ENCODE measurements at places on chromosomes 1 and 21.

DNA sequence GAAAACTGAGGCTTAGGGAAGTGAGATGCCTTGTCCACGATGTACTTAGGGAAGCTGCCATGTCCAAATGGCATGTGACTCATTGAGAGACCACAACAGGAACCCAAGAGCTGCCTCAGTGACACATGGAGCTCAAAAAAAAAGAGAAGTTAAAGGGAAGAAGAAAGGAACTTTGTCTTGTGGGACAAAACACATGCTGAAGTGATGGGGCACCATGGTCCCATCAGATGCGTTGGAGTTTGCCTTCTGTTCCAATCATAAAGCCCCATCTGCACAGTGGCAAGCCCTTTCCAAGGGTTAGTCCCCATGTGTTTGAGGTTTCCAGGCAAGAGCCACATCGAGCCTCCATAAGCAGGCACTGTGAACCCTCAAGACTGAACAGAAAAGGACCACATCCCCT is 8.0 kb downstream of the MED8 start:
- no peaks in the 10 kb centered on the region for H3K27me3 ChIP-seq
- peaks cover 5% of the 10 kb centered on the region for H3K36me3 ChIP-seq
- H3K27ac ChIP-seq, result peak overlapping the region; percentile 95
- H3K4me3 ChIP-seq, result peak overlapping the region; percentile 80

GRCh38 chr1:200959411-200959921 is 64.0 kb downstream of the KIF21B start:
- H3K4me3 ChIP-seq, result no peak overlapping the region
- peak overlapping the region; percentile 84 for H3K27ac ChIP-seq
- peaks cover 2% of the 10 kb centered on the region for H3K27me3 ChIP-seq
- no peak for DNase-seq

DNA sequence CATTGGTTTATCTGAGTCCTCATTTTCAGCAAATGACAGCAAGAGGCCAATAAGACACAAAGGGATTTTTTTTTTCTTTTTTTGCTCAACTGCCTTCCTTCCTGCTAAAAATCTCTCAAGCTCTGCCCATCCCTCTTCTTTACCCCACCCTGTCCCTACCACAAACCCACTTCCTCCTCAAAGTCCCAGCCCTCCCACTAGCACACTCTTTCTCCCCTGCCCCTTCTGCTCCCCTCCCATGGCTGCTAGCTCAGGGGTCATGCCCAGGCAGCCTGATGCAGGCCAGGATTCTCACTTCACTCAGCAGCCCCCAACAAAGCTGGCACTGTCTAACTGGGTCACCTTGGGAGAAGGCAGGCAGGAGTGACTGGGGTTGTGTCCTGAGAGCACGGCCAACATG is 28.8 kb upstream of the PPP2R5A start:
- no peak overlapping the region for H3K4me3 ChIP-seq
- H3K4me1 ChIP-seq, result peaks cover 9% of the 10 kb centered on the region
- H3K36me3 ChIP-seq, result no peaks in the 10 kb centered on the region
- DNase-seq, result no peak
- no peaks in the 10 kb centered on the region for H3K27me3 ChIP-seq
- no peak overlapping the region for H3K27ac ChIP-seq

DNA sequence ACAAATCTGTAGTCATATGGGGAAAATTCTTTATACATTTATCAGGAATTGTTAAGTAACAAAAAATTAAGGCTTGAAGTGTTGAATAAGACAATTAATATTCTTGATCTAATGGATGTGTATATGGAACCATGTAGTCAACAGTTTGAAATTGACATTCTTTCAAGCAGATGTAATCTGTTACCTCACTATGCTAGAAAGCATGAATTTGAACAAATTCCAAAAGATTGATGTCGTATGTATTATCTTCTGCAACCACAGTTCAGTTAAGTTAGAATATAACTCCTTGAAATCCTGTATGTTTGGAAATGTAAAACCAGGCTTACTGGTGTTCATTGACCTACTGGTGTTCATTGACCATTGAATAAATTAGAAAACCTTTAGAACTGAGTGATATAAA is 16.1 kb downstream of the CCDC18 start:
- no peak overlapping the region for H3K4me3 ChIP-seq
- H3K4me1 ChIP-seq, result no peaks in the 10 kb centered on the region
- peaks cover 8% of the 10 kb centered on the region for H3K36me3 ChIP-seq
- H3K27me3 ChIP-seq, result no peaks in the 10 kb centered on the region

DNA sequence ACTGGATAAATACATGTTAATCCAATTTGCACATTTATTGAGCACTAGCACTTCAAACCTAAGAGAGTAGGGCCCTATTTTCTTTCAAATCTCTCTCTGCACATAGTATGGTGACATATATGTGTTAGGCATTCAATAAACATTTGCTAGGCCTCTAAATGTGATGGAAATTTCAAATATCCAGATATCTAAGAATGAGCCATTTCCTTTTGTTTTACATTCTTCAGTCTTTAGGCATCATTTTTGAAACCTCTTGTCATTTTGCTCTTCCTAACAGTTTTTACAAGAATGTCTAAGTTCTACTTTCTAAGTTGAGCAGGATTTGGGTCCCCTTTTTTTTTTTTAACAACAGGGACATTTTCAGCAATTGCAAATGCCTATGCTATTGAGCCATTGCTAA is 395.7 kb upstream of the ST6GALNAC5 start:
- DNase-seq, result no peak
- H3K4me3 ChIP-seq, result no peak overlapping the region
- H3K4me1 ChIP-seq, result peaks cover 11% of the 10 kb centered on the region
- H3K27ac ChIP-seq, result no peak overlapping the region
- peaks cover 2% of the 10 kb centered on the region for H3K36me3 ChIP-seq
- no peaks in the 10 kb centered on the region for H3K27me3 ChIP-seq

DNA sequence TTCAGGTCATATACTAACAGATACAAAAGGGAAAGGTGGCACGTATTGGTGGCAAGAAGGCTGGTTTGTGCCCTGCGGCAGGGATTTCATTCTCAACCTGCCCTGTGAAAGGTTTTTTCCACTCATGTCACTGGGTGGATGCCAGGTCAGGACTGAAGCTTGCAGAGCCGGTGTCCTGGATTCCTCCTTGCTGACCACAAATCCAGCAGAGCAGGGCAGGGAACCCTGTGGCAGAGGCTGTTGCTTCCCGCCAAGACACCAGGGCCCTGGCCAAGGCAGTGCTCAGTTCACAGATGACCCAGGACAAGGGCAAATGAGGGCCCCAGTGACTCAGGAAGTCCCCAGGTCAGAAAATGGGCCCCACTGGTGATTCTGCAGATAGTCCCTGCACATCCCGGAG is 16.4 kb downstream of the BSND start:
- no peaks in the 10 kb centered on the region for H3K36me3 ChIP-seq
- H3K4me1 ChIP-seq, result no peaks in the 10 kb centered on the region
- no peak for DNase-seq
- H3K4me3 ChIP-seq, result no peak overlapping the region
- no peak overlapping the region for H3K27ac ChIP-seq
- H3K27me3 ChIP-seq, result peaks cover 10% of the 10 kb centered on the region

- no peak overlapping the region for H3K4me3 ChIP-seq
- H3K27me3 ChIP-seq, result no peaks in the 10 kb centered on the region
- H3K36me3 ChIP-seq, result no peaks in the 10 kb centered on the region
These were observed 55.7 kb downstream of the HLCS start for GRCh38 chr21:36910581-36911307.

DNA sequence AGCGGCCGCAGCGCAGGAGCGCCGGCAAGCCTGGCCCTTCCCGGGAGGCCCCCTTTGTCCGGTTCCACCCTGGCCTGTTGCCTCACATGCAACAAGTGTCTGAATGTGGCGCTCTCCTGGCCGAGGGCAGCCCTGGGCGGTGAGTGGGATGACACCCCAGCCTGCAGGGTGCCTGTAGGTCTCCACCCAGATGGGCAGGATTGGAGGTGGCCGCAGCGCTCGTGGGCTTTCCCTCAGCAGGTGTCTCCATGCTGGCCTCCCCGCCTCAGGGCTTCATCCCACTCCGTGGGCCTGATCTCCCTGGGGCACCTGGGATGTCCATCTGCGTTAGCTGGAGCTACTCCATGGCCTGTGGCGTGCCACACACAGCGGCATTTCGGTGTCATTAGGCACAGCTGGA is 1.5 kb downstream of the MIB2 start:
- H3K4me1 ChIP-seq, result peaks cover 29% of the 10 kb centered on the region
- H3K4me3 ChIP-seq, result peak overlapping the region; percentile 88
- H3K27me3 ChIP-seq, result no peaks in the 10 kb centered on the region
- H3K36me3 ChIP-seq, result no peaks in the 10 kb centered on the region
- no peak overlapping the region for H3K27ac ChIP-seq

DNA sequence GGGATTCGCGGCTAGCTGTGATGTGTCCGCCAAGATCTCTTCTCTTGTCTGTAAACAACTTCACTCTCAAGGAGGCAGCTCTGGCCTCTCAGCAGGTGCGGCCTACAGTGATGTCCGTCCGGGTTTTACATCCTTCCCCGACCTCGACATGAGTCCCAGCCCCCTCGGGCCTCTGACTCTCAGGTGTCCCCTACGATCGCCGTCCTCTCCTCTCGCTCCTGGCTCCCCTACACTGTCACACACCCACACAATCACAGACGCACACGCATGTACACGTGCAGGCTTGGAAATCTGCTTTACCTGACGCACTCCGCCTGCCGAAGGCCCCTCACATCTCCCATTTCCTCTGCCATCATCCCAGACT is 797 bp upstream of the RSPH1 start:
- H3K27me3 ChIP-seq, result peaks cover 7% of the 10 kb centered on the region
- peak overlapping the region; percentile 82 for H3K4me3 ChIP-seq
- H3K4me1 ChIP-seq, result peaks cover 26% of the 10 kb centered on the region
- peak overlapping the region; percentile 95 for H3K27ac ChIP-seq

All from neural crest cell (in vitro differentiated cells).